Kidney (tissue), 22 donors: ENCODE measurements at places on chromosomes 5 and 9. TPM values are rescaled to one million over a fixed set of nuclear protein-coding genes. Genes with fewer than 3 reads are reported as not detected.

The ANXA2R gene
- 4.6 TPM for total RNA-seq

The TAS2R1 gene
- total RNA-seq, result not detected

The IRX4 gene
- total RNA-seq, result not detected

The VDAC1 gene
- 148 TPM for total RNA-seq

DNA sequence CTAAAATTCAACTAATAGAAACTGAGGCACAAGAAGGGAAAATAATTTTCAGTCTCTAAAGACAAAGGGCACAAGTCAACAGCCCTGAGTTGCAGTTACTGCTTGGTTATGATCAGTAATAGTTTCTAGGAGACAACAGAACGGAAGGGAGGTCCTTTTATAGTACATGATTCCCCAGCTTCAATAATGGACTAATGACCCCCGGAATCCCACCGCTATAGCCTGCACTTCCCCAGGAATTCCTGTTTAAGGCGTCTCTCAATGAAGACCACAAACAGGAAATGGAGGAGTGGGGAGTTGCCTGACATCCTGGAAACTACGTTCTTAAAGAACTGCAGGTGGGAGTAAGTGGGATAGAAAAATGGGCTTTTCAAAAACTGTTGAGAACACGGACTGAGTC, 60.6 kb downstream of the DIAPH1 start:
- peaks cover 3% of the 10 kb centered on the region for H3K36me3 ChIP-seq
- no peak for DNase-seq
- H3K4me1 ChIP-seq, result peaks cover 6% of the 10 kb centered on the region
- H3K4me3 ChIP-seq, result peak overlapping the region; percentile 58
- peak overlapping the region; percentile 77 for H3K27ac ChIP-seq
- H3K27me3 ChIP-seq, result no peaks in the 10 kb centered on the region

DNA sequence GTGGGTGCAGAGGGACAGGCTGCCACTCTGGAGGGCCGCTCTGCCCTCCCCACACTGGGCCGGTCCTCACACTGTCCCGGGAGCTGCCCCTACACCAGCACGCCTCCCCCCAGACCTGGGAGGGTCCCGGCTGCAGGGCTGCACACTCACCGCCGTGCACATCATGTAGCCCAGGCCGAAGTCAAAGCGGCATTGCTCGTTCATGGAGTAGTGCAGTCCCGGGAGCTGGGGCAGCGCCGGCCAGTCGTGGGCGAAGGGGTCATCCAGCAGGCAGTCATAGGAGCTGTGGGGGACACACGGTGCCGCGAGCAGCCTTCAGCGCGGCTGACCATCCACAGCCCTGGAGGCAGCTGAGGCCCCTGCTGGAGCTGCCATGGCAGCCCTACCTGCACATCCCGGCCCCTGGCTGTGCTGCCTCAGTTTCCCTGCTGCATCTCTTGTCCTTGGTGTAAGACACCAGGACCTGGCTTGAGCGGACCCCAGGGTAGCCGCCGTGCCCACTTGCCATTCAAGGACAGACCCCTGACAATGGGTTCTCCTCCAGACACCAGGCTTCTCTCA, 93.2 kb downstream of the ZNF354C start:
- no peak overlapping the region for H3K27ac ChIP-seq
- H3K36me3 ChIP-seq, result no peaks in the 10 kb centered on the region
- no peak for DNase-seq
- H3K4me1 ChIP-seq, result no peaks in the 10 kb centered on the region

- no peaks in the 10 kb centered on the region for H3K36me3 ChIP-seq
- H3K4me1 ChIP-seq, result peaks cover 2% of the 10 kb centered on the region
- no peak overlapping the region for H3K4me3 ChIP-seq
Measured at GRCh38 chr5:75622564-75622963, 11.3 kb downstream of the ANKDD1B start.

DNA sequence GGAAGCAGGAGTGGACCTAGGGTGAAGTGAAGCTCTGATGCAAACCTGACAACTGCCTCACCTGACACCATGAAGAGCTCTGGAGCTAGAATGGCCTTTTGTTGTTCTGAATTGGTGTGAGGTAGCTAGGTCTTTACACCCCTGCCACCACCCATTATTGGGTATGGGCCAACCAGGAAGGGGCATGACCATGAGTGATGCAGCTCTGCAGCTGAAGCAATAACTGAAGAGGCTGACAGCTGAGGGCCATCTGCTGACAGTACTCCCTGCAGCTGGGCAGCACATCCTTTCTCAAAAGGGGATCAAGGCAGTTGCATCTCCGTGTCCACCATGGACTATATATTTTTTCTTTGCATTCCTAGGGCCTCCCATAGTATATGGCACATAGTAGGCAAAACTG, 87.0 kb upstream of the TLE1 start:
- no peak for DNase-seq
- H3K4me1 ChIP-seq, result no peaks in the 10 kb centered on the region
- no peak overlapping the region for H3K4me3 ChIP-seq

GRCh38 chr9:135939351-135940265, 21.6 kb downstream of the UBAC1 start:
- no peaks in the 10 kb centered on the region for H3K4me1 ChIP-seq
- no peak overlapping the region for H3K4me3 ChIP-seq
- H3K27me3 ChIP-seq, result no peaks in the 10 kb centered on the region

DNA sequence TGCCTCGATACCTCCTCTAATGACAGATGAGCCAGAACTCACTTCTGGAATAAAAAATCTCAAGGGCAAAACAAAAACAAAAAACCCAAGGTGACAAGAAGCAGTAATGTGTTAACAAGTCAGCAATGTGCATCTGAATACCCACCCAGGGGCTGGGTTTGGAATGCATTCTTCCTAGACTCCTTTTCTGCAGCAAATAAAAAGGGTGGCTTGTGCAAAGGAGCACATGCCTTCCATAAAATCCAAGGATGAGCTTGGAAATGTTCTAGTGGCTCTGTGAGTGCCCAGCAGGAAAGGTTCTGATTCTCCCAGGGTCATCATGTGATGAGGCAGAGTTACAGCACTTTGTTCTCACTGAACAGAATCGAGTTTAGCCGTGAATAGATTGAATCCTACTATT, 599.9 kb downstream of the RAB3C start:
- no peak overlapping the region for H3K4me3 ChIP-seq
- H3K4me1 ChIP-seq, result no peaks in the 10 kb centered on the region
- DNase-seq, result no peak

DNA sequence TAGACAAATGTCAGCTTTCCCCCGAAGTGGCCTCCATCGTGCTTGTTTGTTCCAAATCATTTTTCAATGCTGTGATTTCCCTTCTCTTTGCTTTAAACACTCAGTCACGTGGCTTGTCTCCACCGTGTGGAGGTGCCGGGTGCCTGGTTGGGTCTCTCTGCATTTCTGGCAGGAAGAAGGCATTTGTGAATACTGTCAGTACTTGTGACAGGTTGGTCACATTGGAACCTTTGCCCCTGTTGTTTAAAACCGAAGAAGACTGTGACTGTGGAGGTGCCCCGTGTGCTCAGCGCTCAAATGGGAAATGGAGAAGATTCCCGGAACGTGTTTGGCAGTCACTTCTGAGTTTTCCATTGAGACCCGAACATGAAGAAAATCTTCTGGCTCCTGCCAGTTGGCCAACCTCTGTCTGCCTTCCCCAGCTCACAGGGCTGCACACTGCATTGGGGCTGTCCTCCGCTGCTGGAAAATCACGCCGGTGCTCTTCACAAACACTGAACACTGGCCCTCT, 74.6 kb downstream of the LMNB1 start:
- H3K36me3 ChIP-seq, result no peaks in the 10 kb centered on the region
- H3K4me3 ChIP-seq, result no peak overlapping the region
- no peaks in the 10 kb centered on the region for H3K4me1 ChIP-seq
- no peaks in the 10 kb centered on the region for H3K27me3 ChIP-seq
- no peak overlapping the region for H3K27ac ChIP-seq
- DNase-seq, result no peak

- no peak overlapping the region for H3K27ac ChIP-seq
- H3K4me3 ChIP-seq, result no peak overlapping the region
- no peaks in the 10 kb centered on the region for H3K4me1 ChIP-seq
- DNase-seq, result no peak
- no peaks in the 10 kb centered on the region for H3K27me3 ChIP-seq
Measured at GRCh38 chr9:135038826-135039225, 48.6 kb upstream of the OLFM1 start.

DNA sequence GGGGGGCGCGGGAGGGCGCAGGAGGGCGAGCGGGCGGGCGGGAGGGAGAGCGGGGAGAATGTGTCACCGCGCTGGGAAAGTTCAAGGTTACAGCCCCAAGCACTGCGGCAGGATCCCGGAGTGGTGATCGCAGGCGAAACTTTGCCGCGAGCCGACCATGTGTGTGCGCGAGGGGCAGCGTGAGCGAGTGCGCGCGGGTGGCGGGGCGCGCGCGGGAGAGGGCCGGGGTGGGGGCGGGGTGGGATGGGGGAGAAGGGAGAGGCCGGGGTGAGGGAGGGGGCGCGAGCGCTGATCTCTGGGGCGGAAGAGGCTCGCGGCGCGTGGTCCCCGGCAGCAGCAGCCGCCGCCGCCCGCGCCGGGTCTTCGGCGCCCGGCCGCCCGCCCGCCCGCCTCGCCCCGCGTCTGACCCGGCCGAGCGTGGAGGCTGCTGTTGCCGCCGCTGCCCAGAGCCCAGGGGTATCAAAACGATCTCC, at the start of gene NFIB:
Gene NFIB, minus strand, starts transcription at position 191 of the 473 bp plus-strand sequence. CDS start 630 bp downstream, outside the sequence.
- no peaks in the 10 kb centered on the region for H3K36me3 ChIP-seq
- DNase-seq, result peak; percentile 83
- peak within 1 kb of the TSS; percentile 94 for H3K27ac ChIP-seq
- H3K4me3 ChIP-seq, result peak within 1 kb of the TSS; percentile 84
- peaks cover 7% of the 10 kb centered on the region for H3K4me1 ChIP-seq

- no peaks in the 10 kb centered on the region for H3K36me3 ChIP-seq
- DNase-seq, result no peak
- H3K4me1 ChIP-seq, result no peaks in the 10 kb centered on the region
- H3K4me3 ChIP-seq, result no peak overlapping the region
Measured at GRCh38 chr5:98042961-98043360, 730.5 kb upstream of the RGMB start.

DNA sequence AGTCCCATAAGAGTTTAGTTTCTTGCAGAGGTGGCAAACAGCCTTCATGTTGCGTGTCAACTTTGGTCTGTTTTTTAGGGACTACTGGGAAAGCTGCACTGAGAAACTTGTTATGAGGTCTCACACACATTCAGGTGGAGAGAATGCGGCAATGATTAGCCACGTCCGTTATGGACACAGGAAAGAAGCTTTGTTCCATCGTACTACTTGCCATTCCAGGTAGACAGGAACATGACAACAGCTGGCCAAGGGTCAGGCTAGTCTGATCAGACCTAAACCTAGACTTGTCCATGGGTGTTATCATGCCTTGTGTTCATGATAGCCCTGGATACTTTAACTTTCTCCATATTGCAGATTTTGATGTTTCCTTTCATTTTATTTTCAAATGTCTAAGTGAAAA, 113.2 kb downstream of the ZNF608 start:
- H3K36me3 ChIP-seq, result no peaks in the 10 kb centered on the region
- H3K27ac ChIP-seq, result no peak overlapping the region
- H3K4me1 ChIP-seq, result peaks cover 8% of the 10 kb centered on the region
- DNase-seq, result no peak
- H3K27me3 ChIP-seq, result no peaks in the 10 kb centered on the region
